ENCODE measurements at places on chromosomes 2 and 18.

DNA sequence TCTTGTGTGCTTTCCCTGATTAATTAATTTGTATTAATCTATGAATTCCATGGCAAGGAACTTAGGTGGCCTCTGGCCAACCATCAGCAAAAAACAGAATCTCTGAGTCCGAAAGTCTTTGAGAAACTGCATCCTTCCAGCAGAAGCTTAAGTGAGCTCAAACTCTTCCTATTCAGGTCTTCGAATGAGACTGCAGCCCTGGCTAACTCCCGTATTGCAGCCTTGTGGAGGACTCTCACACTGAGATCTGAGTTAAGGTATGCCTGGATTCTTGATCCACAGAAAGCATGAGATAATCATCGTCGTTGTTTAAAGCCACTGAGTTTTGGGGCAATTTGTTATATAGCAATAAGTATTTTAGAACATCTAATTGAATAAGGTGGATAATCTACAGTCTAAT lies 1143.9 kb upstream of the NXPH2 start:
- DNase-seq, result no peak

GRCh38 chr2:151395509-151396374 lies 14.0 kb upstream of the RIF1 start:
- DNase-seq, result no peak

DNA sequence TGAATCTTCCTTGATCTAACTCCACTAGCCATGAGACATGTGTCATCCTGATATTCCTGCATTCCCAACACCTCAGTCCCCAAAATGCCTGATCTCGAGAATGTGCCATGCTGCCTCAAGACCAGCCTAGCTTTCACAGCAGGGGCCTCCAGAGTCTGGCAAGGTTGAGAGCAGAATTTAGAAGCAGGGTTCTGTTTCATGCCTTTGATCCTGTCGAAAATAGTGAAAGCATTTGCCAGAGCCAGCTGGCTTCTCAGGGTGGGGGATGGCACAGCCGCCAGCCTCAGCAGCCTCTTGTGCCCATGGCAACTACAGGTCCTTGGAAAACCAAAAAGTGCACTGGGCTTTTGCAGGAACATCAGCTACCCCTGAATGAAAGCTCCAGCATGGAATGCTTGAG lies 143.5 kb downstream of the RTN4 start:
- no peak for DNase-seq

DNA sequence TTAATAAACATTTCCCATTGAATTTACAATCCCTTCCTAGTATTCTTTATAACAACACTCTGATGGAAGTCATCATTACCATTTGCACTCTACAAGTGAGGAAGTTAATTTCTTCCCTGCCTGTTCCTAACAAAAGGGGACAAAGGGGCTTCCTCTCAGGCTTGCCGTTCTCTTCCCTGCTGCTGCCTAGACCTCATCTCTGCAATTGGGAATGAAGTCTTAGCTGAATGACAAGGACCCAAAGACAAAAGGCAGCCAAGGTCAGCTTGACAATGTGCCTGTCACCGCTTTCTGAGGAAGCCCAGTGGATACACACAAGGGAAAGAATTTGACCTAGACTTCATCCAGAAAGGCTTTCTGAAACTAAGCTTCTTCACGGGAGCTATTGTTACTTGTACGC lies 416.4 kb downstream of the CMPK2 start:
- DNase-seq, result no peak

DNA sequence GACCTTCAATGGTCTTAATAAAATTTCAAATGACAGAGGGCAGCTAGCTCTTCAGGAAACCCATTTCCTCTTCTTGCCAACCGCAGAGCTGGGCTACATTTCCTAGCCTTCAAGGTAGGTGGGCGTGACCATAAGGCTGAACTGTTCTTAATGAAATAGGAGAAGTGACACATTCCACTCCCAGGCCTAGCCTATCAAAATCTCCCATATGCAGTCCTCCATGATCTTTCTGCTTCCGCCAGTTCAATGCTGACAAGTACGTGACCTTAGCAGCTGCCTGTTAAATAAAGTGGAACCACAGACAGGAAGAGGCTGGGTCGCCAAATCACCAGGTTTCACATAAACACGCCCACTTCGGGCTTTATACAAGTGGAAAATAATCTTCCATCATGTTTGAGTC lies 13.2 kb downstream of the SERPINE2 start:
- peak; percentile 58 for DNase-seq

GRCh38 chr2:45119038-45119437 lies 109.8 kb upstream of the SIX2 start:
- DNase-seq, result no peak

GRCh38 chr2:48600204-48600813 lies 17.3 kb upstream of the GTF2A1L start:
- no peak for DNase-seq

DNA sequence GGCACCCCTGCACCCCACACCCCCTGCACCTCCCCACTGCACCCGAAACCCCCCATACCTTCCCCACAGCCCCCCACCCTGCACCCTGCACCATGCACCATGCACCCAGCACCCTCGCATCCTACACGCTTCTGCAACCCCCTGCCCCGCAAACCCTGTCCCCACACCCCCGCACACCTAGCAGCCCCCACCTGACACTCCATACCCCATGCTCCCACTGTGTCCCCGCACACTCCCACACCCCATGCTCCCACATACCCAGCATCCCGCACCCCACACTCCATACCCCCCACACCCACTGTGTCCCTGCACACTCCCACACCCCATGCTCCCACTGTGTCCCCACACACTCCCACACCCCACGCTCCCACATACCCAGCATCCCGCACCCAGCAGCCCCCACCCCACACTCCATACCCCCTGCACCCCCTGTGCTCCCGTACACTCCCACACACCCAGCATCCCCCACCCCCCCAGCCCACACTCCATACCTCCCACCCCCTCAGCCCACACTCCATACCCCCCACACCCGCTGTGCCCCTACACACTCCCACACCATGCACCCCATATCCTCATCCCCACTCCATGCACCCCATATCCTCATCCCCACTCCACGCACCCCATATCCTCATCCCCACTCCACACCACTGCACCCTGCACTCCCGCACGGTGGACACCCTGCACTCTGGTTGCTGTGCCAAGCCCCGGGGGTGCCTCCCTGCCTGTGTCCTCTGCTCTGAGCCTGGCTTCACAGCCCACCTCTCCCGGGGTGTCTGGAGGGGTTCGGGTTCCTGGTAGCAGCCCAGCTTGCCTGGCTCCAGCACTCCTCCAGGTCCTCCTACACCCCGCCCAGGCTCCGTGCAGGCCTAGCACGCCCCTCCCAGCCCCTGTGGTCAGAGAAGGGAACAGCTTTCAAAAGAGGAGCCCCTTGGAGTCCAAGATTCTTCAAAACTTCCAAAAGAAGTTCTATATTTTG lies 93.9 kb upstream of the CTDP1 start:
- no peak for DNase-seq

- peak; percentile 73 for DNase-seq
These were observed 1.9 kb downstream of the TLX2 start for GRCh38 chr2:74515981-74516633.

GRCh38 chr2:43460611-43461365 lies 135.1 kb downstream of the THADA start:
- no peak for DNase-seq

- DNase-seq, result no peak
These were observed 24.3 kb downstream of the ADD2 start for GRCh38 chr2:70743677-70744076.

GRCh38 chr2:179612591-179613298 lies 248.7 kb downstream of the ZNF385B start:
- DNase-seq, result no peak

DNA sequence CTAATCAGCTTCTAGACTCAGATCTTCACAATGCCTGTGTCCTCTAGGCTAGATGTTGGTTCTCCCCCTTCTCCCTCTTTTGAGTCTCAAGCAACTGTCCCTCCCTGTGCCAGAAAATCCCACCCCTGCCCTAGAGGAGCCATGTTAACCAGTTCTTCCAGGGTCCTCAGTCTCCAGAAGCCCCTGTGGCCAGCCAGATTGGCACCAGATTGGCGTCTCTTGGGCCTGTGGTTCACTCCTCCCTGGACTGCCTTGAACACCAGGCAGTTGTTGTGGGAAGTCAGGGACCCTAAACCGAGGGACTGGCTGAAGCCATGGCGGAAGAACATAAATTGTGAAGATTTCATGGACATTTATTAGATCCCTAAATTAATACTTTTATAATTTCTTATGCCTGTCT lies 36.6 kb downstream of the CYP26B1 start:
- DNase-seq, result no peak

DNA sequence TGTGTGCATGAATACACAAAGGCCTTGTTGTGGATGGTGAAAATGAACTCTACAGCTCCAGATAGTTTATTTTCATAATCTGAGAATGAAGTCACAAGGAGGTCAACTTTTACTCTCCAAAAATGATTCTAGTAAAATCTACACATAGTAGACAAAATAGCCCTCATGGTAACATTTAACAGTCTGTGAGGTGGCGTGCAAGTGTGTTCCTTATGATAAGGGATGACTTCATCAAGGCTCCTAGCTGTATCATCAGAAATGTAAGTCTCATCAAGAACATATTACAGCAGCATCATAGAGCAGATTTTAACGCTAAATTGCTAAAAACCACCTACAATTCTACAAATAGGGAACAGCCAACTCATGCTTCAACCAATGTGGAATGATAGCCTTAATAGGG lies 72.3 kb upstream of the RIOK3 start:
- DNase-seq, result no peak

GRCh38 chr2:121095257-121096080 lies 189.5 kb downstream of the TFCP2L1 start:
- peak; percentile 23 for DNase-seq

- DNase-seq, result no peak
These were observed 20.0 kb upstream of the TMBIM1 start for GRCh38 chr2:218312267-218312756.

- DNase-seq, result no peak
These were observed 40.1 kb downstream of the MGAT5 start for GRCh38 chr2:134293719-134294537.

GRCh38 chr2:66575625-66576310 lies 140.8 kb downstream of the MEIS1 start:
- no peak for DNase-seq

GRCh38 chr2:45782986-45783385 lies 131.5 kb downstream of the PRKCE start:
- DNase-seq, result no peak

DNA sequence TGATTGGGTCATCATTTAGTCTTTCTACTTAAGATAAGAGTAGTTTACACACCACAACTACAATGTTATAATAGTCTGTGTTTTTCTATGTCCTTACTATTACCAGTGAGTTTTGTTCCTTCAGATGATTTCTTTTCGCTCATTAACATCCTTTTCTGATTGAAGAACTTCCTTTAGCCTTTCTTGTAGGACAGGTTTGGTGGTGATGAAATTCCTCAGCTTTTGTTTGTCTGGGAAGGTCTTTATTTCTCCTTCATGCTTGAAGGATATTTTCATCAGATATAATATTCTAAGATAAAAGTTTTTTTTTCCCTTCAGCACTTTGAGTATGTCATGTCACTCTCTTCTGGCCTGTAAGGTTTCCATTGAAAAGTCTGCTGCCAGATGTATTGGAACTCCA lies 38.0 kb upstream of the SLC16A14 start:
- no peak for DNase-seq

GRCh38 chr2:69422198-69422597 lies 15.0 kb downstream of the NFU1 start:
- no peak for DNase-seq

DNA sequence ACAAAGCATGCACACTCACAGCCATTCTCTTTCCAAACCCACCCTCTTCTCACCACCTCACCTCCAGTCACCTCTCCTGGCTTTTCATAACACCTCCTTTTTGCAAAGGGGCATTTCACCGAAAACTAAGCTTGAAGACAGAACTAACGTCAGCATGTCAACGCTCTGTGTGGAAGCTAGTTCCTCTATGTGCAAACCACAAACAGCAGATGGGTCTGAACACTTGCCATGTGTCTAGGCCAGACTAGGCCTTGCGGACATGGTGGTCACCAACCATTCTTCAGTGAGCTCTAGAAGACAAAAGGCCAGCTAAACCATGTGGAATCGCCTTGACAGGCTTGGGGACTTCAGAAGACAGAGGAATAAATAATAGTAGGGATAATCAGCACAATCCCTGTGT lies 148.5 kb downstream of the TXNL1 start:
- no peak for DNase-seq

GRCh38 chr2:104164721-104165252 lies 689.1 kb upstream of the POU3F3 start:
- no peak for DNase-seq

- no peak for DNase-seq
These were observed 188.6 kb downstream of the SH3RF3 start for GRCh38 chr2:109317471-109318095.

GRCh38 chr2:138081225-138082073 lies 117.2 kb downstream of the HNMT start:
- DNase-seq, result no peak

GRCh38 chr2:29423061-29423666 lies 307.9 kb downstream of the CLIP4 start:
- DNase-seq, result no peak

DNA sequence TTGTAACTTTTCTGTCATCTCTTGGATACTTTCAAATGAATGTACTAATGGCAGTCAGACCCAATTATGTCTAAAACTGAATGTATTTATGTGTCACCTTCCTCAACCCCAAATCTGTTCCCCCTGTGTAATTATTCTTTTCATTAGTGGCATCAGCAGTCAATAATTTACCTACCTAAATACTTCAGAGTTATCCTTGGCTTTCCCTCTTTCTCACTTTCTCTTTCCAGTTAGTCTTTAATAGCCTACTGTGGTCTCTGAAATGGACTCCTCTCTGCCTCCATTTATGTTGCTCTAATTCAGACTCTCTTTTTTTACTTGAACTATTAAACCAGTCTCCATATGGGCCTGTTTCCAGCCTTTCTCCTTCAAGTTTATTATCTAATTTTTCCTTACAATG lies 21.0 kb downstream of the C18orf63 start:
- DNase-seq, result no peak

DNA sequence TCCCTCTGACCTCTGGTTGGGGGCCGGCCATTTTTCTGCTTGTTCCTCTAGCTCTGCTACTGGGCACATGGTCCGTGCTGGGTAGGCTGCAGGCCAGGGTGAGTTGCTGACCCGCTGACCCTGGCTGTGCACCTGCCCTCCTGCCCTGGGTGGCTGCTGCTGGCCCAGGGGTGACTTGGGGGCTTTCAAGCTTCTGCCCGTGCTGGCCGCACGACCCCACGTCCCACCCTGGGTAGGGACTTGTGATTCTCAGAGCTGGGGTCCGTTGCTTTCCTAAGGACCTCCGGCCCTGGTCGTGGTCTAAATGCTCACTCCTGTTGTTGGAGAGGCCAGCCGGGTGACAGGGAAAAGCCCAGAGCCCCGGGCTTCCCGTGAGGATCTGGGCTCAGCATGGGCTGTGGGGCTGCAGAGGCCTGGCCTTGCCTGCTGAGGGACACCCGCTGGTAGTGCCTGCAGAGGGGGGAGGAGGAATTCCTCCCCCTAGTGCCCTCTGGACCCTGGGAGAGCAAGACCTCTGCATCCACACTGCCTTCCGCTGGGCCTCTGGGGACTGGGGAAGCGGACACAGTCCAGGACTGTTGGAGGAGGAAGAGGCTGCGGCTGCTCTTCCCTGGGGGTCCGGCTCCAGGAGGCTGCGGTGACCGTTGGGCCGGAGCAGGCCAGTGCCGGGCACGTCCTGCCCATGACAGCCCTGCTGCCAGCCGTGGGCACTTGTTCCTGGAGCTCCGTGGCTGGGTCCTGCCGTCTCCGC lies 6.3 kb upstream of the GAL3ST2 start:
- DNase-seq, result peak; percentile 1

GRCh38 chr2:7748717-7749415 lies 831.7 kb downstream of the RNF144A start:
- no peak for DNase-seq

GRCh38 chr2:8761529-8762164 lies 75.8 kb downstream of the KIDINS220 start:
- no peak for DNase-seq
